Effector memory CD8-positive, alpha-beta T cell (primary cell): ENCODE measurements at places on chromosomes 4 and X.

- DNase-seq = no peak
Observed at GRCh38 chrX:13266641-13267345, 53.1 kb downstream of the ATXN3L start.

GRCh38 chr4:183571350-183571941 lies 66.6 kb downstream of the ING2 start:
- no peak for DNase-seq

- no peak for DNase-seq
Observed at GRCh38 chr4:185729391-185729804, 82.6 kb downstream of the SORBS2 start.

- DNase-seq = peak; percentile 17
Observed at GRCh38 chrX:16786791-16787735, 797 bp downstream of the TXLNG start.

- DNase-seq = no peak
Observed at GRCh38 chr4:130422261-130422660, 1326.3 kb downstream of the C4orf33 start.

GRCh38 chr4:42636645-42636949 lies 20.3 kb downstream of the ATP8A1 start:
- DNase-seq = no peak

DNA sequence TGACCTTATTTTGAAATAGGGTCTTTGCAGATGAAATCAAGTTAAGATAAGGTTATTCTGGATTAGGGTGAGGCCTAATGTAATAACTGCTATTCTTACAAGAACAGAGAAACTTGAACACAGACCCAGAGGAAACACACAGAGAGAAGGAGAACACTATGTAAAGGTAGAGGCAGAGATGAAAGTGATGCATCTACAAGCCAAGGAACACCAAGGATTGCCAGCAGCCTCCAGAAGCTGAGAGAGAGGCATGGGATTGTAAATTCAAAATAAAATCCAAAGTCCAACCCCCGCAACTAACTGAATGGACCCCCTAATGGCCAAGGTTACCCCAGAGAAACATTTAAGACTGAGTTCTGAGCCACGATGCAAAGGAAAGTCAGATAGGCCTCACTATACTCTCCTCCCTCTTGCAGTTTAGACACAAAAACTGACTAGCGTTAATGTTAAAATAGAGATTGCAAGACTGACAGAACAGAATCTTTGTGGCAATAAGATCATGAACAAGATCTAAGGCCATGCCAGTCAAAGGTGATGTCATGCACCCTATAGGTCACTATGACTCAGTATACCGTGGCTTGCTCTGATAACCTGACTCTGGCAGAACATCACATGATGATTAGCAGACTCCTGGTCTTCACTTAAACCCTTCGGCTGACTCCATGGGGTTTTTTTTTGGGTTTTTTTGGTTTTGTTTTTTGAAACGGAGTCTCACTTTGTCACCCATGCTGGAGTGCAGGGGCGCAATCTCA lies 42.9 kb downstream of the DDX60L start:
- no peak for DNase-seq

GRCh38 chr4:73418677-73419076 lies 14.6 kb downstream of the ALB start:
- no peak for DNase-seq

GRCh38 chr4:153228512-153229140 lies 24.4 kb downstream of the TRIM2 start:
- DNase-seq = no peak

DNA sequence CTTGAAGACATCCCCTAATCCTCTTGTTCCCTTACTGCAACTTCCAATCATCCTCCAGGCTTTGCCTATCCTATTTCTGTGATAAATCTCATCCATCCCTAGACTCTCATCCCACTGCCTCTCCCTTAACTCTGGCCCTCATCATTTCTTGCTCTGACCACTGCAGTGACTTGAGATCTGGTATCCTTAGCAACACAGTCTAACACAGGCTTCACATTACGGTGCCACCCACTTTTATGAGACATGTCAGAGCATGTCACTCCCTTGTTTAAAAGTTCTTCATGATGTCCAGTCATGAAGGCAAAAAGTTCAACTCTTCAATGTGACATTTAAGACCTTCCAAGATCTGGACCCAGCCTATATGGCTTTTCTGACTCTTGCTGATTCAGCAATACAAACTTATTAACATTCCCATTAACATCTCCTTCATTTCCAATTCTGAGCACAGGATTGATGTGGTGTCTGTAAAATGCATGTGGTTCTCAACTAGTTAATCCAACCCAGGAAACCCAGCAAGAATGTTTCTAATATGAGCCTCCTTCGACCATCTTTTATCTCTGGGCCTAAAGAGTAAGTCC lies 64.0 kb downstream of the OR13H1 start:
- no peak for DNase-seq

GRCh38 chr4:187849556-187850225 lies 145.9 kb upstream of the ZFP42 start:
- no peak for DNase-seq

DNA sequence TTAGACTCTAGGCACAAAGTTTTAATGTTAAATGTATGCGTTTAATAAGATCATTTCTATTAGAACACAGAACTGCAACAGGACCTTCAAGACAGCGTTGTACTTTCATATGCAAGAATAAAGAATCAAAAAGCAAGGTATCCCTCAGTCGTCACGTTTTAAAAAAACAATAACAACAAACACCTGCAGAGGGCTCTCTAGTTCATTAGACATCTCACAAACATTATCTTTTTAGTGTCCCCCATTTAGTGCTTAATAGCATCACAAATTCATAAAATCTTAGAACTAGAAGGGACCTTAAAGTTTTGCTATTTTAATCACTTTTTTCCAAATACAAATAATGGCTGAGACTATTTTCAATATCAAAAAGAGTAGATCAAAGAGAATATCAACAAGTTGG lies 236.6 kb downstream of the DCHS2 start:
- DNase-seq = no peak

- no peak for DNase-seq
Observed at GRCh38 chr4:74654230-74654681, 140.1 kb downstream of the BTC start.

- DNase-seq = no peak
Observed at GRCh38 chrX:35357656-35358055, 415.1 kb downstream of the FAM47B start.

DNA sequence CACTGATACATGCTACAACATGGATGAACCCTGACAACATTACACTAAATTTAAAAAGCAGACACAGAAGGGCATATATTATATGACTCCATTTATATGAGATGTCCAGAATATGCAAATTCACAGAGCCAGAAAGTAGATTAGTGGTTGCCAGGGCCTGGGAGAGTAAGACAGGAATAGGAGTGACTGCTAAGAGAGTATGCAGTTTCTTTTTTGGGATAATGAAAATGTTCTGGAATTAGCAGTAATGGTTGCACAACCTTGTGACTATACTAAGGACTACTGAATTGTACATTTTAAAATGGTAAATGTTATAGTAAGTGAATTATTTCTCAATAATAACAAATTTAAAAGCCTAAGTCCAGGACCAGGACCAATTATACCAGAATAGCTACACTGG lies 29.5 kb upstream of the NUP54 start:
- DNase-seq = no peak

DNA sequence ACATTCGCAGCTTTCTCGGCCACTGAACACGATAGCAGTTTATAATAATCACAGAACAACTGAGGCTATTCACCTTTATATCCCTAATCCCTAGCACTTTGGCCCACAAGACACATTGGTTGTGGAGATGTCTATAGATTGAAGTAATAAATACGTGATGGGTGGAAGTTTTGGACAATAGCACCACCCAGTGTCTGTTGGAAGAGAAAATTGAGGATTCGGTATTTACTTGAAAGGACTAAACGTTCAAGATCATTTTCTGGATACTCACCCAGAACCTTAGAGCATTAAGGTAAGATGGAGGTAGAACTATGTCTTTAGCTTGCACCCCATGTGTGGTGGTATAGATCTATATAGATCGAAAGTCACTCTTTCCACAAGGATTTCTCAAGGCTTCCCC lies 787 bp upstream of the TMSB15A start:
- DNase-seq = no peak

- DNase-seq = no peak
Observed at GRCh38 chrX:145881175-145881995, 63.8 kb downstream of the SLITRK2 start.

DNA sequence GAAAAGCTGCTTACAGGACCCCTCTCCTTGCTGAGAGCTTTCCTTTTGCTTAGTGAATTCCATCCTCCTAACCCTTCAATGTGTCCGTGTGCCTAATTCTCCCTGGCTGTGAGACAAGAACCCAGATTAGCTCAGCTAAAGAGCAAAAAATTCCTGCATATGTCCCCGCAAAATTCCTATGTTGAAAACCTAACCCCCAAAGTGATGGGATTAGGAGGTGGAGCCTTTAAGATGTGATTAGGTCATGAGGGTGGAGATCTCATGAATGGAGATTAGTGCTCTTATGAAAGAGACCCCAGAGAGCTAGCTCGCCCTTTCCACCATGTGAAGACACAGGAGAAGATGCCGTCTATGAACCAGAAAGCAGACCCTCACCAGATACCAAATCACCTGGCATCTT lies 503.0 kb upstream of the DIAPH2 start:
- DNase-seq = no peak

- DNase-seq = no peak
Observed at GRCh38 chrX:110026099-110026844, 23.4 kb downstream of the TMEM164 start.

- DNase-seq = no peak
Observed at GRCh38 chr4:123785538-123785937, 388.9 kb downstream of the SPRY1 start.

DNA sequence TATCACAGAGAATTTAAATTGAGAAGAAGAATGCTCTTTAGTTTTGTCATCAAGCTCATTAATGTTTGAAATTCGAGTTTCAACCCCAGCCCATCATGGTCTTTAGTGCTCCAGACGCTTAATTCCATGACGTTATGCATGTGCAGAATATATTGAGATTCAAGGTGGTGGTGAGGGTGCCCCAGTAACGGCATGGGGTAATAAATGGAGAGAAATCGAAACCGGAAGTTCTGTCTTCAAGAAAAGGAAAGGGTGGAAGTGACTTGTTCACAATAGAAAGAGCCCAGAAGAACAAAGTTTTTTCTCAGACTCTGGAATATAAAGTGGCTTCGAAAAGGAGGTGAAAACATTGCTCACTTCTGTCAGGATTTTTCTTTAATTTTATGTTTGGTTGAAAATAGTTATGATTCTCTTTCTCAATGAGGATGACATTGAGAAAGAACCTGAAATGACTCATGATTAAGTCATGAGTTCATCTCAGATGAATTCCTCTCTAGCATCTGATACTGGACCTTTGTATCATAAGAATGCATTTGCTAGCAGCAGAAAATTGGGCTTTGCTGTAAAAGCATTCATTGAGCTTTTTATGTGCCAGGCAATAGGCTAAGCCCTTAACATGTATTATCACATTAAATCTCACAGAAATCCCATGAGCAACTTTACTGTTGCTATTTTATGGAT lies 779 bp upstream of the DDX60L start:
- peak; percentile 51 for DNase-seq

GRCh38 chr4:163542275-163542674 lies 47.8 kb downstream of the TMA16 start:
- DNase-seq = no peak

DNA sequence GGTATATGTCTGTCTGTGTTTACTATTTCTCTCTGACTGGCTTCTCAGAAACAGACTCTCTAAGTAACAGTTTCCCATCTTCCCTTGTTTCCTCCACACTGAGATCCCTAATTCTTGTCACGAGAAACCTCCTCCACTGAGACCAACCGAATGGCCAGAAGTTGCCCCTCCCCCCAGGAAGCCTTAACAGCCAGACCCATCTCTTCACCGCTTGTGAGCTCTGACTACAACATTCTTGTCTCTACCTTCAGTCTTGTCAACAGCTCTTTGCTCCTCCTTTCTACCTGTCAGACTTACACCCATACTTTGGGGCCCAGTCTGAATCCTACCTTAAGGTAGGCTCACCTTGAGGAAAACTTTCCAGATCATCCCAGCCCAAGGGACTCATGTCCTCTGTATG lies 90.8 kb downstream of the NHSL2 start:
- no peak for DNase-seq

DNA sequence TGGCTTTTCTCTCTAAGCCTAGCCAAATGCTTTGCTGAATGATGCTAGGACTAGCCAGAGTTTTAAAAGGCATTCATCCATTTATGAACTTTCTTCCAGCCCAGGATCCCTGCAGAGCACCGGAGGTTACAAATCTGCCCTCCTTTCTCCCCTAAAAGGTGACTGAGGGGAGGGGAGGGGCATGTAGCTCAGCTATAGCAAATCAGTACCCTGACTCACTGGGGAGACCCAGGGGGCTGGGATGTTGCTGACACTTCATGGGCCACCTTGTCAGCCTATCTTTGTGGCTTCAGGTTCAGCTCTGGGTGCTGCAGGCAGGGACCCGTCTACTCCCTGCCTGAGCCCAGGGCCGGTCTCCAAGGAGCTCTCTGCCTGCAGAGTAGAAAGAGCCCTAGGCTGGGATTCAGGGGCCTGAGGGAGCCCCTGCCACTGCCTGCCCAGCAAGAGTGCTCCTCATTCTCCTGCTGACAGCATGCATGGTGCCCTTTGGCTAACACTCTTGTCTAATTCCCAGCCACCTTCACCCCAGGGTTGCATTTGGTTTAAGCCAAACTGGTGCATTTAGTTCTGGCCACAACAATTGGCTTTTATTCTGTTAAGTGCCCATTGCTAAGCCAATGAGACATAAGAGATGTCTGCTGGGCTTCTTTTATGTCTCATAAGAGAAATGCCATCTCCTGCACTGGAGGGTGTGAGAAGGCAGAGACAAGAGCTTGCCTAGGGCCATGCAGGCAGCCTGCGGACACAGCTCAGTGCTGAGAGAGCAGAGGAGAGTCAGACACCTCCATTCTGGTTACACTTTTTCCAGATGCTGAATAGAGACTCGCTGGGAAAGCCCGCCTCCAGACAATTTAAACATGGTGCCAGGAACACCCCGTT lies 11.9 kb upstream of the UBA6 start:
- no peak for DNase-seq

GRCh38 chr4:139214039-139214534 lies 37.1 kb upstream of the ELF2 start:
- DNase-seq = no peak

GRCh38 chr4:97819294-97819693 lies 324.0 kb downstream of the STPG2 start:
- DNase-seq = no peak

DNA sequence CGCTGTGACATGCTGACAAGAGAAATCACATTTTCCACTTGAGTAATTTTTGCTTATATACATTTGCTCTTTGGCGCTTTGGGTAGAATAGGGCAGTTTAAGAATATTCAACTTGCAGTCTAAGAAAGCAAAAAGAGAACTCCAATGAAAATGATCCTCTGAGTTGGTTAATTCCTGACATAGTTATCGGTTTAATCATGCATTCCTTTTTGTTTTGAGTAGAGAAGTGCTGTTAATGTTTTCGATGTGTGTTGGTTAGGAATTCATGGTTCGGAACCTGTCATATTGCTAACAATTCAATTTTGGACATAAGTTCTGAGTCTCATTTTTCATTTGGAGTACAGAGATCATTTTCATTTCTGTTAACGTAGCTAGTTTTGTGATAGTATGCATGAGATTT lies 700.6 kb upstream of the PITX2 start:
- no peak for DNase-seq
